ENCODE measurements at places on chromosomes 6 and 20.

DNA sequence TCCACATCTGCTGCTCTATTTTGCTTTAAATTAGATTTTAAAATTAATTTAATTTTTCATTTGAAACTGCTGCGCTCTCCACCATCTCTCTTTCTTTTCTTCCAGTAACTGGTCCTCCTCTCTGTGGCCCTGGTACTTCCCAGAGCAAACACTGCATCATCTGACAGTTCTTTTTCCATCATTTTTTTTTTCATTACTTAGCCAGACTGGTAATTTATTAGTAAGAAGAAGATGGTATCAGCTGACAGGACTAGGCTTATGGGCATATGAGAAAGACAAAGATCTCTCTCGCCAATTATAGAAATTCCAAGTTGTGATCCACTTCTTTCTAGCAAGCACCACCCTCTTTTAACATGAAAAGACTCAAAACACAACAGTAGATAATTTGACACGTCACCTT, 73.7 kb upstream of the FAM184A start:
- no peak for DNase-seq

- DNase-seq, result no peak
Measured at GRCh38 chr6:19866985-19867627, 29.9 kb downstream of the ID4 start.

GRCh38 chr20:9629831-9630230, 115.4 kb downstream of the LAMP5 start:
- DNase-seq, result no peak

DNA sequence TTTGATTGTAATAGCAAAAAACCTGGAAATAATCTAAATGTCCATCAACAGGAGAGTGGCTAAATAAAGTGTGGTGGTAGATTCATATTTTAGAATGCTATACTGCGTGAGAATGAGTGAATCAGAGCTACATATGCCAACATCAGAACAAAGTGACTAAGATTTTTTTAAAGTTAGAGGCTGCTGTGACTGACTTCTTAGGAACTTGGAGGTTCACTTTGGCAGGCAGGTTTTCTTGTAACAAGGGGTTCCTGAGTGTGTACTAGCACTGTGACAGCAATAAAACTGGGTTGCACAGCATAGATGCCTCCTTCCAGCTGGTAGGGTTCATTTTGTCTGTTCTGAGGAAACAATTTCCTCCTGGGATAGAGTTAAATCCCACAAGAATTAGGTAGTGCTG, 75.3 kb upstream of the ENPP5 start:
- DNase-seq, result no peak

- DNase-seq, result no peak
Measured at GRCh38 chr20:5947276-5947675, 3.1 kb downstream of the TRMT6 start.

DNA sequence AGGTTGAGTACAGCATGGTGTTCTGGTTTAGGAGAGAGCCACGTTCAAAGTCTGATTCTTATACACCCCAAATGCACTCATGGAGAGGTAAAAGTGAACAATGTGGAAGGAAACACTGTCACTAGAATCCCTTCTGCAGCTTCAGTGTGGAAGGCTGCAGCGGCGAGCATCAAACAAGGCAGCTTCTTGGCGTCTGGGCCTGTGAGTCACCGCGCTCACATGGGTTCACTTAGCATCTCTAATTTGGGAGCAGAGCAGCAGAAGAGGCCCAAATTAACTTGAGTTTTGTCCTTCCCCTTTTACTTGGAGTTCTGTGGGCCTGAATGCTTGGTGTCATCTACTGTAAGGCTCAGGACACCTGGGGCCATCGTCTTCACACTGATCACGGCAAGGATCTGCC, 10.9 kb upstream of the E2F1 start:
- no peak for DNase-seq
